ENCODE measurements at places on chromosomes 3 and 15.
A peak's percentile ranks its signal among the peaks of the same experiment; 100 is the strongest.

- DNase-seq: no peak
These were observed 3.8 kb upstream of the ABHD5 start for GRCh38 chr3:43686700-43687498.

DNA sequence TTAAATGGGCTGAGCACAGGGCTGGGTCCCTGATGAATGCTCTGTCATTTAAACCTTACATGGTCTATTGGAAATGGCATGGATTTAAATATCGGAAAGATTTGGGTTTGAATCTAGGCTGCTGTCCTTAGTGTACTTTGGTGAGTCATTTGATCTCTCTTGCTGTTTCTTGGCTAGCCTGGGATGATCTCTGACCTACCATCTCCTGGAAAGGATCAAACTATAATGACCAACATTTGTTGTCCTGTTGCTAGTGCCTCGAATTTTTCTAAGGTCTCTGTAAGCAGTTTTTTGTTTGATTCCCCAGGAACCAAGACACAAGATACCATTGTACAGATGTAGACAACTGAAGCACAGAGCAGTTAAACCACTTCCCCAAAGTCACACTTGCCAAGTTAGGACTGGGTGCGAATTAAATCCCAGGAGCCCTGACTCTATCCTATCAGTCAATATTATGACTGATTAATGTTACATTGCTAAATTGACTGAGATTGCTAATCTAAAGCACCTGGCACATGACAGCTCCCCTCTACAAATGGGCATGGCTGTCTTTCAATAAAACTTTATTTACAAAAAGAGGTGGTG lies 244.9 kb upstream of the MCTP2 start:
- no peak for DNase-seq

DNA sequence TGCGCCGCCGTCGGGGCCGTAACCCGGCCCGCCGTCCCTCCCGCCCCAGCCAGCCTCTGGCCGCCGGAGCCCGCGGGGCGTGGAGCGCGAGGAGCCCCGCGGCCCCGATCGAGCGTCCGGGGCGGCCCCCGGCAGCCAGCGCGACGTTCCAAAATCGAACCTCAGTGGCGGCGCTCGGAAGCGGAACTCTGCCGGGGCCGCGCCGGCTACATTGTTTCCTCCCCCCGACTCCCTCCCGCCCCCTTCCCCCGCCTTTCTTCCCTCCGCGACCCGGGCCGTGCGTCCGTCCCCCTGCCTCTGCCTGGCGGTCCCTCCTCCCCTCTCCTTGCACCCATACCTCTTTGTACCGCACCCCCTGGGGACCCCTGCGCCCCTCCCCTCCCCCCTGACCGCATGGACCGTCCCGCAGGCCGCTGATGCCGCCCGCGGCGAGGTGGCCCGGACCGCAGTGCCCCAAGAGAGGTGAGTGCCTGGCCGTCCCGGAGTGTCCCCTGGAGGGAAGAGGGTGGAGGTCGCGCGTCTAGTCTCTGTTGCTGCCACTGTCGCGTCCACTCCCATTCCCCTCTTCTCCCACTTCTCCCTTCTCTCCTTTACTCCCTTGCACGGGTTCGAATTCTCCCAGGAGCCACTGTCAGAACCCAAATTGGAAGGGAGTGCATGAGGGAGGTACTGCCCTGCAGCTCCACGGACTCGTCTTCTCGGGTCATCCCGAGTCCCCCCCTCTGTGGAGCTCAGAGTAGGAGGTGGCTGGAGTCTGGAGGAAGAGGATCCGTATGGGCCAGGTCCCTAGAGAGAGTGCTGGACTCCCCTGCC lies 585 bp downstream of the CSK start:
- DNase-seq: peak; percentile 41

GRCh38 chr15:94607176-94607654 lies 375.9 kb downstream of the MCTP2 start:
- DNase-seq: peak; percentile 15

GRCh38 chr3:51921081-51921578 lies 18.0 kb upstream of the IQCF1 start:
- DNase-seq: no peak

GRCh38 chr3:50519471-50520089 lies 16.1 kb upstream of the CACNA2D2 start:
- peak; percentile 72 for DNase-seq

- no peak for DNase-seq
These were observed 51.1 kb downstream of the SERP1 start for GRCh38 chr3:150495149-150495548.

DNA sequence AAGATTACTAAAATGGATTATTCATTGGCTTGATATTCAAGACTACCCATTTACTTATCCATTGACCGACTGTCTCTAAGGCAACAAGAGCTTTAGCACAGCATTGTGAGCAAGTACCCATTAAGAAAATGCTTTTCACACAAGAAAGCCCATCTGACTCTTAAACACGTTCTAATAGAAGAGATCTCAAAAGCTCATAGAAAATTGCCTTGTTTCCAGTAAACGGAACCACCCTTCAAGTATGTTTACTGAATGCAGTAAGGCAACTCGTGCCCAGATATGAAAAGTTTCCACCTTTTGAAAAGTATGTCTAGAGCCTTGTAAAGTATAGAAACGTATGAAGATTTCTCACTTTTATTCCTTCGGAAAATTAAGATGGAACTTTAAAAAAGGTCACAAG lies 655.3 kb upstream of the ALCAM start:
- no peak for DNase-seq
